Central memory CD4-positive, alpha-beta T cell (primary cell): ENCODE measurements at places on chromosomes 6 and 20.

GRCh38 chr20:16209951-16210361, 363.3 kb downstream of the KIF16B start:
- DNase-seq: no peak

GRCh38 chr6:105375797-105376196, 27.1 kb downstream of the PREP start:
- no peak for DNase-seq

GRCh38 chr6:135030532-135031178, 24.0 kb downstream of the HBS1L start:
- DNase-seq: no peak

DNA sequence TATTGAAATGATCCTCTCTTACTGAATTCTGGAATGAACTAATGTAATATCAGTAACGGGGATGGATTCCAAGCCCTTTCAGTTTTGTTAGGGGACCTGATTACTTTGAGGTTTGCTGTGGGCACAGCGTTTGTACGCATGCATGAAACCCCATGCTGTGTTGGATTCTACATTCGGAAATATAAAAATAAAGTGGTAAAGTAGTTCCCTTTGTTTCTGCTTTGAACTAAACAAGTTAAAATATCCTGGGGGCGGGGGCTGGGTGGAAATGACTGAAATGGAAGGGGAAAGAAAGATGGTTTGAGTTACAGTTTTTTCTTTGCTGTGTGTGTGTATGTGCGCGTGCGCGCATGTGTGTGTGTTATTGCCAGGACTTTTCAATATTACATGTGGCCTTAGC, 196.5 kb upstream of the OPRM1 start:
- DNase-seq: no peak

- DNase-seq: no peak
Measured at GRCh38 chr20:19528286-19529030, 229.6 kb upstream of the RIN2 start.

GRCh38 chr6:131400054-131400778, 172.8 kb upstream of the ARG1 start:
- DNase-seq: no peak

DNA sequence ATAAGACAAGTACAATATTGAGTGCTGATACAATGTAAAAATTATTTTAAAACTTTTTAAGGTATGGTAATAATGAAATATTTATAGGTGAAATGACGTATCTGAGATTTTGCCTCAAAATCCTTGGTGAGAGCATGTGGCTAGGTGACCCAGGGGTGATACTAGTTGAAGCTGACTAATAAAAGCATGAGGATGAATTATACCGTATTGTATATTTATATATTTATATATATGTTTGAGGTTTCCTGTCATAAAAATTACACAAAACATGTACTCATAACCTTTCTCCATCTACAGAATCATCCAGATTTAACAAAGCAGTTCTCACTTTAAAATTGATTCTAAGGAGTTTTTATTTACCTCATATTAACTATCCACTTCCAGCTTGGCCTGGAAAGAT, 358.1 kb downstream of the CDKAL1 start:
- DNase-seq: no peak

DNA sequence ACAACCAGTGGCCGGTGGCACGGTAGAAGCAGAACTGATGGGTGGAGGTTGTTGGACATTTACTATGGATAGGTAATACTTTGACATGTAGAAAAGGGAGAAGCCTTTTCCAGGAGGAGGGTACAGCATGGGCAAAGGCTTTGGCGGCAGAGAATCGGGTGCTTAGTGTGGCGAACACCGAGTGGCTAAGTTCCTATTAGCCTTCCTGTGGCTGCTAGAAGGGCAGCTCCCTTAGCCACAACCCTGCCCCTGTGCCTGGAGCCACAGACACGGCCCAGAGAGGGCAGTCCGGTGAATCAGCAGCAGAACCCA, 37.9 kb upstream of the TGM2 start:
- DNase-seq: no peak

DNA sequence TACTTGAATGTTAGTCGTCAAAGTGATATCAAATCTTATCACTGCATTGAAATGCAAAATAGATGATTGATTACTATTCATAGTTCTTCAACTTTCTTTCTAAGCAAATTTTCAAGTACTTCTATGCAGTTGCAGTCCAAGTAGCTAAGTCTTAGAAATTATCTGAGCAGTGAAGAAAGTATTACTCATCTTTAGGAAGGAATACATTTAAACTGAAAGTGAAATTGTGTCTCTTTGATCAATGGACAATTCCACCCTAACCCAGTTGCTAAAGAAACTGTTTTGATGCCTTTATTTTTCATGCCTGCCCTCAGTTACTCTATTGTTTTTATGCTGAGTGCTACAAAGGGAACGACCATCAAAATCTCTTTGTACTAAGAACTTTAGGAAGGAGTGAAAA, 337.4 kb downstream of the GRIK2 start:
- no peak for DNase-seq

DNA sequence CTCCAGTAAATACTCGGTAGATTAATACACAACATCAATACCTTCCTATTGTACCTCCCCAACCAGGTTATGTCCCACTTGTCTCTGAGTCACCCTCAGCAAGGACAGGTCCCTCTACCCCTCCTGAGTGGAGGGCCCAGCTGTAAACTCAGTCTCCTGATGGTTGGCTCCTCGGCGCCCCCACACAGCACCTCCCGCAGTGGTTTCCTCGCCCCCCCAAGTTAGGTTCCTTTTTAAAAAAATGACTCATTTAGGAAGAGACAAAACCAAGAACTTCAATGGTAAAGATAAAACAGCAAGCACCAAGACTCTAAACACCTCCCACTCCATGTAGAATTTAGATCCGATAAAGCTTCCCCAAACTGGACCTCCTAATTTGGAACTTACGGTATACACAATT, 83.5 kb downstream of the TRERF1 start:
- no peak for DNase-seq

GRCh38 chr20:1819311-1820137, 75.7 kb upstream of the SIRPA start:
- DNase-seq: no peak

DNA sequence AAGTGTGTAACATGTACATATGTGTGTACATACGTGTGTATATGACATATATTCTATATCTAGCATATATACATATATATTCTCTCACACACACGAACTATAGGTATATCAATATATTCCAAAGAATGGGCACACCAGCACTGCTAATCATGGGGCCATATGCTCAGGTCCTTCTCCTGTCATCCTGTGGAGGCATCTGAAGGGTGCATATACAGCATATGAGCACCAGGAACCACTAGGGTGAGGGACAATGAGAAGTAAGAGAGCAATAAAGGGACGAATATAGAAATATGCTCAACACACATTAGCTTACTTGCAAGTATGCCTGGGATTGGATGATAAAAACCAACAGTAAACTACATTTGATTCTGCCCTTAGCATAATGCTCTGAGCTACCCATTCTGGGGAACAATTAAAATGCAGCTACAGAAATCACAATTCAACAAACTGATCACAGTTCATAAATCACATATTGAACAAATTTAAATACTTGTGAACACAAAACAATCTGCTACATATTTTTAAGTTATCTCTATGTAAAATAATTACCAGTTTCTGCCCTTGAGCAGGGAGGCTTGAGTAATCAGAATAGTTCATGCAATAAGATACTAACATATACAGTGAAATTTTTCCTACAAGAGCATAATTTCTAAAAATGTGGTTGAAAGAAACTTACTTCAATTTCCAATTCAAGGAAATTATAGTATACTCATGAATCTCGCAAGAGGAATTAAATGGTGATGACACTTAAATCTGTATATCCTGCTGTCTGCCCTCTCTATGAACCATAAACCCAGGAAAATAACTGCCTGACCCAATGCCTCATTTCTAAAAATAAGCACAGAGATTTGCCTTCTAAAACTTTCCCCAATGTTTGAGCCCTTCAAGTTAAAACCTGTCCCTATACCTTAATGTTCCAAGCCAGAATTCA, 272.2 kb upstream of the THEMIS start:
- no peak for DNase-seq

- peak; percentile 68 for DNase-seq
Measured at GRCh38 chr20:34129518-34130162, 17.6 kb upstream of the EIF2S2 start.

DNA sequence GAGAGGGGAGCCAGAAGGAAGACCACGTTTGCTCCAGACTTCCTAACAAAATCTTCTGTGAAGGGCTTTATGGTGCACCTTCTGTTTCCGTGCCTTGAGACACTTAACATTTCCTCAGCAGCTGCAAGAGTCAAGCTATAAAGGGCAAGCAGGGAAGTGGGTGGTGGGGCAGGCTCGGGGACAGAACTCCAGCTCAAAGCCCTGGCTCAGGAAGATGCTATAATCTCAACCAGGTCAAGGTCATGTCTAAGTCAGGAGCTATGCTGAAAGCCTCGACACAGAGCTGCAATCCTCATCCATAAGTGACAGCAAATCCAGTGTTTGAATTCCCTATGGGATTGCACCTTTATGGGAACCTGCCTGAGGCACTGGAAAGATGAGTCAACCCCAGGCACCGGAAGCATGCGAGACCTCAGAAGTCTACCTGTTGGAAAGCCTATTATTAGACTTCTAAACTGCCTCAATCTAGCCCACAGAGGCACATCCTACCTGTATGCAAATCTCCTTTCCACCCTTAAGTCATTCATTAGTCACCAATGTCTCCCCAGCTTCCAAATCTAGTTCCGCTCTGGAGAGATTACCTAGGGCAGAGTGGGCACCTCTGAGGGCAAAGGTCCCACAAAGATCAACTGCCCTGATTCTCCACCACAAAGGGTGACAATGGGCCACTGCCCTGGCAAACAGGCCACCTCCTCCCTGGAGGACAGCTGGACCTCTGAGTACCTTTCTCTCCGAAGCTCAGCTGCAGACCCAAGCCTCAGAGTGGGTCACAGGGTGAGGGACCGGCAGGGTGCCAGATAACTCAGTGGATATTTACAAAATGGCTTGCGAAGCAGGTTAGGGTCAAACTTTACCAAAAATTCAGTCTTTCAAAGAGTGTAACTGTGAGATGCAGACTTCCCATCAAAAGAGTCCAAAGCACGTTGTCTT, 287.0 kb downstream of the CDC5L start:
- DNase-seq: no peak

- no peak for DNase-seq
Measured at GRCh38 chr6:113449051-113449450, 408.1 kb upstream of the MARCKS start.

GRCh38 chr6:128307671-128308070, 212.7 kb downstream of the PTPRK start:
- DNase-seq: no peak

- no peak for DNase-seq
Measured at GRCh38 chr6:131960371-131961133, 9.4 kb upstream of the CCN2 start.

GRCh38 chr20:20102163-20102562, 49.8 kb downstream of the CFAP61 start:
- DNase-seq: no peak

DNA sequence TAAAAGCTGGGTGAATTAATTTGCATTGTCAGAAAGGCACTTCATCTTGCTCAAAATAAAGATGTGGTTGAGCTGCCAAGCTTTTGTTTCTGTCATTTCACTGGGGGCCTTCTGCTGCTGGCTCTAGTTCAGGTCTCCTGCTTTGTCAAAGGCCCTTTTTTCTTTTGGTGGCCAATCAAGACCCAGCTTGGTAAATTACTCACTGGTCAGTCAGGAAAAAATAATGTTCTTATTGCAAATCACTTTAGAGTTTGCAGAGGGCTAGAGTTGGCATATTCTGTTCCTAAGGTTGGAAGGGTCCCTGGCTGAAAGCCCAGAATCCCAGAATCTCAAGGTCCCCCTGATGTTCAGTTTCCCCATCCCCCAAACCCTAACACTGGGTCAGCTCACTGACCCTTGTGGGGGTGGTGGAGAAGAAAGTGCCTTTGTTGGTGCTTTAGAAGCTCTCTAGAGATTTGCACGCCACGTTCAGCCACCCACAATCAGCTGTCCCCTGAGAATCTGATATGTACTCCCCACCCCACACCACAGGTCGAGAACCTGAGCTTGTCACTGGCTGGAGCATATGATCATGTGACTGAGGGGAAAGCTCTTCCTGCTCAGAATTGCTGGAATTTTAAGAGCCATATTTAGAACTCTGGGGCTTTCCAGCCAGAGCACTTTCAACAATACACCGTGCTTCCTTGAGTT, 21.7 kb upstream of the BNIP5 start:
- no peak for DNase-seq

DNA sequence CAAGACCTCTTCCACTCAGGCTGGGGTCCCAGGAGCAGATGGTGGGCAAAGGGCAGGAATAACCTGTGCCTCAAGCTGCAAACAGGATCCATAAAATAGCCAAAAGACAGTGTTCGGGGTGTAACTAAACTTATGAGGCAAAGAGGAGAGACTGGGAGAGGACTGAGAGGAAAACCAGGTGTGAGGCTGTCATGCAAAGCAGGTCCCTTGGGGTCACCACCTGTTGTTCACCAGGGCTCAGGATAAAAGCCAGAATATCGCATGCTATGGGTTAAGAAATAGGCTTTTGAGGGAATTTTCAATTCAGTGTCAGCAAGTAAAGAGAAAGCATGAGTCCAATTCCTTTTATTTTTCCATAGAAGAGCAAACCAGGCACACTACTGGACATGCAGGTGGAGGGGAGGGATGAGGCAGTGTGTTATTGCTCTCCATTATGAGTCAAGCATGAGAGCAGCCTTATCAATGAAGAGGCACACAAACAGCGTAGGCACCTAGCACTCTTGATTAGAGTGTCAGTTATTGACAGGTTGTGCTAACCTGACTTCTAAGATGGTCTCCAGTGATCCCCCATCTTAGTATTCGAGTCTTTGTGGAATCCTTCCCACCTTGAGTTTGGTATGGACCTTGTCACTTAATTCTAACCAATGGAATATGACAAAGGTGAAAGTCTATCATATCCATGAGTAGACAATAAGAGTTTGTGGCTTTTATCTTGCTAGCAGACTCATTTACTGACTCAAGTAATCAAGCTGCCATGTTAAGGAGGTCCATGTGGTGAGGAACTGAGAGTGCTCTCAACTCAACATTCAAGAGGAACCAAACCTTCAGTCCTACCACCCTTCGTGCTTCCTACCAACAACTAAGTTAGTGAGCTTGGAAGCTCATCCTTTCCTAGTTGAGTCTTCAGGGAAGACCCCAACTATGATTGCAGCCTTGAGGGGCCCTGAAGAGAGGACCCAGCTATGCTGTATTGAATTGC, 18.8 kb downstream of the HLA-E start:
- DNase-seq: no peak

DNA sequence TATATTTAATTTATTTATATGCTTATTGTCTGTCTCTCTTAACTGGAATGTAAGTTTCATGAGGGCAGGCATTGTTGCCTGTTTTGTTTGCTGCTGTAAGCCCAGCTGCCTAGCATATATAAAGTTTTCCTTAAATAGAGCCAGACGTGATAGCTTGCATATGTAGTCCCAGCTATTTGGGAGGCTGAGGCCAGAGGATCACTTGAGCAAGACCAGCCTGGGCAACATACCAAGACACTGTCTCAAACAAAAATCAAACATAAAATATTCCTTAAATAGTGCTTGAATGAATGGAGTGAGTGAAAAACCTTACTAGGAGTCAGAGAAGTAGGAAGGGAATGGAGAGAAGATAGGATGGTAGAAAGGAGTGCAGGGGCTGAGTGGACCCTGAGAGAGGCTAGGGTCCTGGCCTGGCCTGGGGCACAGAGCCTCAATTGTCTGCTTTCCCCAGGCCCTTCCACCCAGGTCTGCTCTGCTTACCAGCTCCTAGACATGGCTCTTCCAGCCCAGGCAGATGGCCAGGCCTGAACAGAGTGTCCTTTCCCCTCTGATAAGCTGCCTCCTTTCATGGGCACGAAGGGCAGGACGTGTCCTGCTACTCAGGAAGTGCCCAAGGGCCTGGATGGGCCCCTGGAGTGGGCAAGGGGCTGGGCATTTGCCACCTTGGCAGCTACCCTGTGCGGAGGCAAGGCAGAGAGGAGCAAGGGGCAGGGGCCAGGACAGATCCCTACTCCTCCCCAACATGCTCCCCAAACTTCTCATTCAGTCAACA, 17.7 kb upstream of the BAK1 start:
- DNase-seq: no peak
